ENCODE measurements at places on chromosomes 1 and 21. TPM values are rescaled to one million over a fixed set of nuclear protein-coding genes. Genes with fewer than 3 reads are reported as not detected.

Gene PRKCZ
- 3.6 TPM for total RNA-seq

Gene DNAH14
- 9.7 TPM for total RNA-seq

Gene SH2D2A
- total RNA-seq, result 5.3 TPM

Gene TAS1R1
- 0.36 TPM for total RNA-seq

Gene HRNR
- total RNA-seq, result not detected

Gene CD244
- total RNA-seq, result 0.36 TPM

Gene PSEN2
- total RNA-seq, result 56.8 TPM

GRCh38 chr1:201561195-201561564 is 22.3 kb downstream of the NAV1 start:
- no peak overlapping the region for H3K27ac ChIP-seq
- peaks cover 54% of the 10 kb centered on the region for H3K4me1 ChIP-seq
- no peak for DNase-seq
- no peaks in the 10 kb centered on the region for H3K27me3 ChIP-seq
- no peaks in the 10 kb centered on the region for H3K36me3 ChIP-seq

- H3K4me1 ChIP-seq, result no peaks in the 10 kb centered on the region
- no peak overlapping the region for H3K4me3 ChIP-seq
- no peak for DNase-seq
- no peaks in the 10 kb centered on the region for H3K27me3 ChIP-seq
Observed at GRCh38 chr1:204726478-204726877, 40.9 kb upstream of the LRRN2 start.

- DNase-seq, result peak; percentile 62
- peaks cover 10% of the 10 kb centered on the region for H3K4me1 ChIP-seq
- no peak overlapping the region for H3K4me3 ChIP-seq
- no peak overlapping the region for H3K27ac ChIP-seq
- H3K27me3 ChIP-seq, result peaks cover 2% of the 10 kb centered on the region
Observed at GRCh38 chr21:41367301-41367944, 5.6 kb downstream of the MX2 start.

DNA sequence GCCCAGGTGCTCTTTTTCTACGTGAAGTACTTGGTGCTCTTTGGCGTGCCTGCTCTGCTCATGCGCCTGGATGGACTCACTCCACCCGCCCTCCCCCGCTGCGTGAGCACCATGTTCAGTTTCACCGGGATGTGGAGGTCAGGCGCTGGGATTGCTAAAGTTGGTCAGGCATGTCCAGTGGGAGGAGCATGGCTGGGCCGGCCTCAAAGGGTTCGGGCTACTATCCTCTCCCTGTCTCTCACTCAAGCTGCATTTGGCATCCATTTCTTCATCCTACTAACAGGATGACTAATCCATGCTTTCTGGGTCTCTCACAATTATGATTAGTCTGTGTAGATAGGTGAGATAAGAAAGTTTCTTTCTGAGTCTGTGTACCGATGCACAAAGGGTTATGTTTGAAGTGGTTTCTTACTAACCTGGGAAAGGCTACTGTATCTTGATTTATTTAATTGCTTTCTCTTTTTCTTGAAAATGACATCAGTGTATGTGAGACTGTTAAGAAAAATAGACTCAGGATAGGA is 135.9 kb downstream of the HHAT start:
- no peak overlapping the region for H3K4me3 ChIP-seq
- no peak for DNase-seq
- H3K27ac ChIP-seq, result no peak overlapping the region
- no peaks in the 10 kb centered on the region for H3K36me3 ChIP-seq
- no peaks in the 10 kb centered on the region for H3K4me1 ChIP-seq

DNA sequence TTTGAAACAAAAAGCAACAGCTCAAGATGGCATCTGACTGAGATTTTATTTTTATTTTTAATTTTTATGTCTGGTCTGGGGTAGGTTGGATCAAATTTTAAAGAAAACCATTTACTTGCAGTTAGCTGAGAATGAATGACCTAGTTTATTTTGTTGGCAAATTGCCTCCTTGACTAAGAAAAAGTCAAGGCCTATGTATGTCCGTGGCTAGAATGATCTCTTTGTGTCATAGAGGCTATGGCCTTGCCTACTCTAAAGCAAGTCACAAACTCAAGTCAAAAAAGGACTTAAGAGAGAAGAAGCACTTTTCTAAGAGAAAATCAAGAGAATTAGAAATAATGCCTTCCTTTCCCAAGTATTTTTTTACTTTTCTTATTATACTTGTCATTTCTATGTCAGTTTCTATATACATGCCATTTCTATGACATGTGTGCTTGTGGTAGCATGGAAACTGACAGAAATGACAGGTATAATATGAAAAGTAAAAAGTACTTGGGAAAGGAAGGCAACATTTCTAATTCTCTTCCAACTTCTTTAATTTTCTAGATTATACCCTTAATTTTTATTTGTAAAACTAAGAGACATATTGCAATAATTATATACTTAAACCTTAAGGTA is 136.7 kb downstream of the CENPF start:
- H3K27me3 ChIP-seq, result no peaks in the 10 kb centered on the region
- DNase-seq, result no peak
- H3K36me3 ChIP-seq, result no peaks in the 10 kb centered on the region

DNA sequence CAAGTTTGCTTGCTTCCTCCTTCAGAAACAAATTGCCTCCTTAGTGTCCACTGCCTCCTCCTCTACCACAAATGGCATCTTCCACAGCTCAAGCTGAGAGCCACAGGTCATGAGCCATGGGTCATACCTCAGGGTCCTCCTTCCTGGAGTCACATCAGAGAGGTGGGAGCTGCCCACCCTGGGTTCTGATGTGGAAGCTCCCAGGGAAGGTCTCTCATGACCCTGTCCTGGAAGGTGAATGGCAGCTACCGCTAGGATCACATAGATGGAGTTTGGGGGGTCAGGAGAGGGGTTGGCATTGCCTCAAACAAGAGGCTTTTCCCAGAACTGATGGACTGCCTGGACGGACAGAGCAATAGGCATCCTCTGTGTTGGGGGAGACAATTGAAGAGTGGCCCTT is 321.4 kb downstream of the MATN1 start:
- no peaks in the 10 kb centered on the region for H3K4me1 ChIP-seq
- no peak overlapping the region for H3K4me3 ChIP-seq
- no peaks in the 10 kb centered on the region for H3K27me3 ChIP-seq
- DNase-seq, result peak; percentile 28
- no peaks in the 10 kb centered on the region for H3K36me3 ChIP-seq
- no peak overlapping the region for H3K27ac ChIP-seq

DNA sequence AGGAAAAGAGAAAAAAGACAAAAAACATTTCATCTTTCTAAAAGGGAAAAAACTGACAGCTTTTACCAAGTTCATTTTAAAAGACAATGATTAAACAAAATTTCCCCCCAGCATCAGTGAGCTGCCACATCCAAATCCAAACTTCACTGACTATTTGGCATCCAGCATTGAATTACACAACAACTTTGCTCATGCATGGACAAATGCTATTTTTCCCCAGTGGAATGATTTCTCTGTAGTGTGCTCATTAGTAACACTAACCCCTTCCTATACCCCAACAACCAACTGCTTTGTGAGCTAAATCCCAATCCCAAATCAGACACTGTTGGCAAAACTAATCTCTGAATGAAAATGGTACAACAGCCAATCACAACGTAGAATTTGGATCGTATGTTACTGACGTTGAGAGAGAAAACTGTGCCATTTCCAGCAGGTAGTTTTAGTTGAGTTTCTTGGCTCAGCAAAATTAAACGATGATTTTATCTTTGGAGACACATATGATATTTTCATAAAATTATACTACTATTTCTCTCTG is 37.9 kb downstream of the PIK3R3 start:
- H3K27me3 ChIP-seq, result no peaks in the 10 kb centered on the region
- no peak overlapping the region for H3K27ac ChIP-seq
- DNase-seq, result no peak
- no peaks in the 10 kb centered on the region for H3K36me3 ChIP-seq
- H3K4me1 ChIP-seq, result no peaks in the 10 kb centered on the region
- H3K4me3 ChIP-seq, result no peak overlapping the region

DNA sequence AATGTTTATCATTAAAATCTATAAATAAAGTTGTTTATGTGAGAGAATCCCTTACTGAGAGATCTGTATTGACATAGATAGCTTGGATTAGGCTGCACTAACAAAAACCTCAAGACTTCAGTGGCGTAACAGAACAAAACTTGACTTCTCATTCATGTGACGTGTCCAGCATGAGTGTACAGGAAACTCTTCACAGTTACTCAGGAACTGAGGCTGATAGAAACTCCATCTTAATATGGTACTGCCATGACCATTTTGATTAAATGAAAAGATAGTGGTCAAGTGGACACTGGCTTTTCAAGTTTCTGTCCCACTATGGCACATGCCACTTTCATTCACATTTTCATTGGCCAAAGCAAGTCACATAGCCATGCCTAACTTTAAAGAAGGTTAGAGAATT is 3.7 kb downstream of the ST3GAL3 start:
- no peak overlapping the region for H3K27ac ChIP-seq
- no peaks in the 10 kb centered on the region for H3K36me3 ChIP-seq
- no peak overlapping the region for H3K4me3 ChIP-seq
- no peaks in the 10 kb centered on the region for H3K27me3 ChIP-seq
- DNase-seq, result no peak
- H3K4me1 ChIP-seq, result peaks cover 33% of the 10 kb centered on the region

GRCh38 chr21:41183575-41183974 is 15.6 kb downstream of the BACE2 start:
- H3K27me3 ChIP-seq, result no peaks in the 10 kb centered on the region
- DNase-seq, result no peak
- no peaks in the 10 kb centered on the region for H3K4me1 ChIP-seq
- H3K27ac ChIP-seq, result no peak overlapping the region

- DNase-seq, result no peak
- no peak overlapping the region for H3K27ac ChIP-seq
- no peaks in the 10 kb centered on the region for H3K4me1 ChIP-seq
Observed at GRCh38 chr1:46549697-46550681, 1.5 kb downstream of the KNCN start.

DNA sequence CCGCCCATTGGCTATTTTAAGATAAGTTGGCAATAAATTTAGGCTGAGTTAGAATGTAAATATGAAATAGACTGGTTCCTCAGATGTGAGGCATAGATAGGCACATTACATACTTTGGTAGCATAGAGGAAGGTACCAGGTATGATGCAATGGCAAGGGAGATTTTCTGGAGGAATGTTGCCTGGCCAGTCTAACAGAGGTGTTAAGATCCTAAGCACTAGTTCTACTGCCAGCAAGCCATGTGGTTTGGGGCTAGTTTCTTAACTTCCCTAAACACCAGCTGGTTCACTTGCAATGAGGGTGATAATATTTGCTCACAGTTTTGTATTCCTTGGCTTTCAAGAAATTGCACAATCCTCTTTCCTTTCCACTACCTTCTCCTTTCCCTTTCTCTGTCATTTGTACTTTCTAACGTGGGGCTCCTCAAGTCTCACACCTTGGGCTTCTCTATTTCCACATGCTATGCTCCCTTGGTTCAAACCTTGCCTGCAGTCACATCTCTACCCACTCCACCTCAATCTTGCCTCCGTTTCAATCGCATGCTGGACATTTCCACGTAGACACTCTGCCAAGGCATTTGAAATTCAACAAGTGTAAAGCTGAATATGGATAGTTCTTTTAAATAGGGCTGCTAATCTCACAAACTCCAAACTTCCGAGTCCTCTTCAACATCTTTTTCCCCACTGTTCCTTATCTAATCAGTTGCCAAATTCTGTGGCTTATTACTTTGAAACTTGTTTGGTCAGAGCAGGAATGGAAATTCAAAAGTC is 4.7 kb upstream of the CD55 start:
- peak; percentile 63 for DNase-seq
- H3K4me3 ChIP-seq, result no peak overlapping the region
- H3K27ac ChIP-seq, result no peak overlapping the region
- no peaks in the 10 kb centered on the region for H3K4me1 ChIP-seq

DNA sequence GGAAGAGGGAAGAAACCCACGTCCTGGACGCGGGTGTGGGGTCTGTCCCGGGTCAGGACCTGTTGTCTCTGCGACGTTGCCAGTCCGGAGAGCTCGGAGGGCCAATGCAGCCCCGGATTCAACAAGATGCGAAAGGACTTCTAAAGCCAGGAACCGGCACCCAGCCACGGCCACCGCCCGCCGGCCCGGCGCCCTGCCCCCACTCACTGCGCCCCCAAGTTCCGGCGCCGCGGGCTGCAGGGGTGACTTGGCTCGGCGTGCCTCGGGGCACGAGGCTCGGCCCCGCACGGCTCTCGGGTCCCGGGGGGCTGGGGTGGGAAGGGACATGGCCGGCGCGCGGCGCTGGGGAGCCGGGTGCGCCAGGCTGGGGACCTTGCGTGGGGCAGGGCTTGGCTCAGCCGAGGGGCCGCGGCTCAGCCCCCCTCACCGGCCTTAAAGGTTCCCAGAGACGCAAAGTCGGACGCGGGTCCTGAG is 51.8 kb upstream of the H6PD start:
- peak overlapping the region; percentile 61 for H3K27ac ChIP-seq
- H3K4me1 ChIP-seq, result peaks cover 33% of the 10 kb centered on the region
- H3K36me3 ChIP-seq, result no peaks in the 10 kb centered on the region
- peaks cover 9% of the 10 kb centered on the region for H3K27me3 ChIP-seq

GRCh38 chr1:233704898-233705723 is 91.2 kb downstream of the KCNK1 start:
- H3K4me1 ChIP-seq, result peaks cover 14% of the 10 kb centered on the region
- no peaks in the 10 kb centered on the region for H3K27me3 ChIP-seq
- H3K27ac ChIP-seq, result no peak overlapping the region
- H3K4me3 ChIP-seq, result no peak overlapping the region
- no peaks in the 10 kb centered on the region for H3K36me3 ChIP-seq

GRCh38 chr1:59100708-59101374 is 196.1 kb upstream of the FGGY start:
- H3K36me3 ChIP-seq, result no peaks in the 10 kb centered on the region
- H3K27ac ChIP-seq, result no peak overlapping the region
- no peaks in the 10 kb centered on the region for H3K27me3 ChIP-seq
- DNase-seq, result no peak

DNA sequence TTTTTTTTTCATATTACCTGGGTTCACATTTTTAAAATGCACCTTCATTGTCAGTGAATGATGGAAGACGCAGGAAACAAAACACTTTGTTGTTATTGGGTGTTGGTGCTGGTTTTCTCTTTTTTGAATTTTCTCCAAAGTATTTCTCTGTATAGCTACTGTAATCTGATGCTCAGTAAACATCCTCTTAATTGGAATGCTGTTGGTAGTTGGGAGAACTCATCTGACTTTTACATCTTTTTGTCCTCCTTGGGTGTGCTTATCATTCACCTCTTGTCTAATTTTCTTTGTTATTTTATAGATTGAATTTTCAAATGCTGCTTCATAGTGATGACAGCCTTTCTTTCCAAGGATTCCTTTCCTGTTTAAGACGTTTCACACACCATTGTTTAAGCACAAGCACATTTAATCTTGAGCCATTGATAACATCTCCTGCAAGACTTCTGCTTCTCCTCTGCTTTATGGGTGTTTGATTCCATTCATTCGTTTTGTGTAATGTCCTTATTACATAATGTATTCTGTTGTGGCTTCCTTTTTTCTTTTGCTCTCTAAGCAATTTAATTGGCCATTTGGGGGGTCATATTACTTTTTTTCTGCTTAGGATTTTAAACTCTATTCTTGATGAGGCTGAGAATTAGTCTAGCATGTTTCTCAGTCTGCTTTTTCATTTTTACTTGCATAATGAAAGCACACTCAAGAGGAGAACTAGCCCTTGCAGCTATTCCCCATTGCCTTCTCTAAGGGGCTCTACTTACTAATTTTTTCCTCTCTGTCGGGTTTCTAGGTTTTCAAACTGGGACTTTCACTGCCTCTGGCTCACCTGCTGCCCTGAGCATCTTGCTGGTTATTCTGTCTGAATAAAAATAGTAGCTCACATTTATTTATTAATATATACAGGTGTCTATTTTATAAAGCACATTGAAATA is 42.0 kb upstream of the CD34 start:
- no peak overlapping the region for H3K4me3 ChIP-seq
- H3K27ac ChIP-seq, result no peak overlapping the region
- H3K36me3 ChIP-seq, result no peaks in the 10 kb centered on the region
- peaks cover 5% of the 10 kb centered on the region for H3K4me1 ChIP-seq
- no peak for DNase-seq

Measured in sigmoid colon (tissue), 7 donors.